ENCODE measurements at places on chromosomes 12 and 14. TPM values are rescaled to one million over a fixed set of nuclear protein-coding genes. Genes with fewer than 3 reads are reported as not detected.

- peaks cover 34% of the 10 kb centered on the region for H3K36me3 ChIP-seq
- H3K27ac ChIP-seq, result no peak overlapping the region
- peaks cover 6% of the 10 kb centered on the region for H3K4me1 ChIP-seq
- DNase-seq, result no peak
Observed at GRCh38 chr14:90287791-90288190, 31.4 kb downstream of the PSMC1 start.

- H3K4me3 ChIP-seq, result peak overlapping the region; percentile 94
- peaks cover 7% of the 10 kb centered on the region for H3K27me3 ChIP-seq
- peaks cover 76% of the 10 kb centered on the region for H3K4me1 ChIP-seq
- peak overlapping the region; percentile 92 for H3K27ac ChIP-seq
Observed at GRCh38 chr12:123075646-123076171, 75.2 kb downstream of the PITPNM2 start.

DNA sequence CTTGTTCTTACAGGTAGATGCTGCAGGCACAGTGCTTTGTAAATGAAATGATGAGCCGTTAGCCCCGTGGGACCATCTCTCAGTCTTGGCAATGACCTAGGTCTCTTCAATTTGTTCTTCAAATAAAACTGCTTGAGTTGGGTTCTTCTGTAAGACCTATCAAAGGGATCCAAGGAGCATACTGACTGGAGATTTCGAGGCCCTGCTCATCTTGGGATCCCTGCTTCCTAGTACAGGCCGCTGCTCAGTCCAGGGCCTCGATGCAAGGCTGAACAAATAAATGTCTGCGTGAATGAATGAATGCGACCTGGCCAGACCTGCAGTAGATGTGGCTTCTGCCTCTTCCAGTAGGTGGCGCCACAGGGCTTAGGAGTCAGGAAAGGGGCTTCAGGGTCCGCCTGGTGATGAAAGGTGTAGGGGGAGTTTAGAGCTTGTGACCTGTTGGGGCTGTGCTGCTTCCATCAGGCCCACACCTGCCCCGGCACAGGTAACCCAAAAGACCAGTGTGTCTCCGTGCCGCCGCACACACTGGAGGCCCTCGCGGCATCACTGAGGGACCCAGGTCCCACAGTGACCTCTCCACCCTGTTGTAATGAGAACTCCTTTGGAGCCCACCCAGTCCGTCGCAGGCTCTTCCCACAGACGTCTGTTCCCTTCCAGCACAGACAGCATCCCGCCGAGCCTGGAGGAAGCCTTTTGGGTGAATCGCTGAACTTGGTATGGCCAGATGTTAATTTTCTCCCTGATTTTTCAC is 4.4 kb downstream of the CACNA1C start:
- peaks cover 9% of the 10 kb centered on the region for H3K4me1 ChIP-seq
- no peaks in the 10 kb centered on the region for H3K36me3 ChIP-seq
- H3K27ac ChIP-seq, result no peak overlapping the region
- no peak for DNase-seq
- peaks cover 29% of the 10 kb centered on the region for H3K27me3 ChIP-seq

Gene C1RL
- 8.5 TPM for polyA plus RNA-seq

Gene AQP6
- polyA plus RNA-seq, result not detected

DNA sequence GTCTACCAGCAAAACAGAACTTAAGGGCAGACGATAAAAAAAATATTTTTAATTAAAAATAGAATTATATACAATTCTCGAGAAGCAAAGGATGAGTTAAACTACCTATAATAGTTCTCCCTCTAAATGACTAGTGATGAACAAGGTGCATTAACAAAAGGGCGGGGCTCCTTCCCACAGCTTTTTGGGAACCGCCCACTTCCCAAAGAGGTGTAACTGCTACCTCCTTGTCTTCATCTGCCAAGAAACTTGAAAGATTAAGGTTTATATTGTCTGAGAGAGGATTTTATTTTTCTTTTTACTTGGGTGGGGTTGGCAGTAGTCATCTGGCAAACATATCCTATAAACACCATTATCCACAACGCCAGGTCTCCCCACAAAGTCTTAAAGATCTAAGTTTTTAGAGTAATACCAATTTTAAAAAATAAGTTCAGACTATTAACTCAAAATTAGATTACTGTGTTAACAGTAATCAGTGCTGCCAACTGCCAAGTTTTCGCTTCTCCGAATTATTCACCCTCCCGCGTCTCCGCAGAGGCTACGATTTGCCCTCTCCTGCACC is 938 bp downstream of the RALGAPA1 start:
- peaks cover 29% of the 10 kb centered on the region for H3K4me1 ChIP-seq
- H3K36me3 ChIP-seq, result no peaks in the 10 kb centered on the region
- peak overlapping the region; percentile 98 for H3K27ac ChIP-seq
- H3K4me3 ChIP-seq, result peak overlapping the region; percentile 96
- H3K27me3 ChIP-seq, result peaks cover 10% of the 10 kb centered on the region

- no peak overlapping the region for H3K4me3 ChIP-seq
- DNase-seq, result no peak
- no peaks in the 10 kb centered on the region for H3K36me3 ChIP-seq
Observed at GRCh38 chr14:94839348-94839747, 69.4 kb upstream of the GSC start.

Gene RNF212B
- not detected for polyA plus RNA-seq

DNA sequence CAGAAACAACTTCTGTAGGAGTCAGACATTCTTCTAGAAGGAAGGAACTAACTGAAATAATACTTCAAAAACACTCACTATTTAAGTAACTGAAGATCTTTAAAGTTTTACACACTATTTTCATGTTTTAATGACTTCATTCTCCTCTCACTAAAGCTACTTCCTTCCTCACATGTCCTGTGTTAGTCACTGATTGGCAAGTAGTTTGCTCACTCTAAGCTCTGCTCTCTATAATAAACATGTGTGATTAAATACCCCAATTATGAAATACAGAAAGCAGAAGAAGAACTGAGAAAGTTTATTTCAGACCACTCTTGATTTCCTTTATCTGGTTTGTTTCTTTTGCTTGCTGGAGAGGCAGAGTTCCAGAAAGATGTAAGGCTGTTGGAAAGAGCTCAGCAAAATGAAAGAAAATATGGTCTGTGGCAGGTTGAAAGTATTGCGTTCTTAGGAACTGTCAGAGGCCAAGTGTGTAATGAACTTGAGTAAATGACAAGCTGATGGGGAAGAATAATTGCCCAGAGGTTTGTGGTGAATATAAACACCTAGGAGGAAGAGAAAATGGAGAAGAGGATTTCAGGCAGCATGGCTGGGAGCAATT is 522.0 kb upstream of the SEL1L start:
- no peak for DNase-seq
- H3K27ac ChIP-seq, result no peak overlapping the region
- no peaks in the 10 kb centered on the region for H3K4me1 ChIP-seq
- H3K36me3 ChIP-seq, result no peaks in the 10 kb centered on the region

Gene PTGDR
- polyA plus RNA-seq, result 233 TPM

Gene AKAP5
- polyA plus RNA-seq, result 1.5 TPM

- H3K27ac ChIP-seq, result no peak overlapping the region
- DNase-seq, result peak; percentile 34
- H3K36me3 ChIP-seq, result no peaks in the 10 kb centered on the region
Observed at GRCh38 chr12:126784328-126784921, 1482.5 kb upstream of the TMEM132C start.

DNA sequence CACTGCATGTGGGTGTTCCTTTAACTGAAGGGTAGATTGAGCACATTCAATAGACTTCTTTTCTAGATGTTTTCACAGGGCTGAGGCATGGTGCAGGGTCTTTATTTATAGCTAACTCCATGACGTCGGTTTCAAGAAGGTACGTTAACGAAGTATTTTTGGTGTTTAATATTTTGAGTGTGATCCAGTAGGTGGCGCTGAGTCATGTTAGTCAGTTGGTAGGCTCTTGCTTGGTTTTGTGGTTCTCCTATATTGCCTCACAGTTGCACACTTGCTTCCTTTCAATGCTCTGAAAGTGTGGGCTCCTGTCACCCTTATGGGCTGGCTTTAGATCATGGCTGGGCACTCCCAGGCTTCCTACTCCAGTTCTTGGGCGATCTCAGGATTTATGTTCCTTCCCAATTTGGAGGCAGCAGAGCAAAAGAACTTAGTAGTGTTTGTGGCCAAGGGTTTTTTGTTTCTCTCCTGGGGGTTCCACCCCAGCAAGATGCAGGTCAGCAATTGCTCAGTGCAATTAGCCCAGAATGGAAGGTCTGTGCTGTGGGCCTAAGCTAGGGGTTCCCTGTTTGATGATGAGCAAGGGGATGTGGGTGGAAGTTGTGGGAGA is 471.6 kb upstream of the FOXG1 start:
- no peak for DNase-seq
- H3K36me3 ChIP-seq, result peaks cover 7% of the 10 kb centered on the region
- no peaks in the 10 kb centered on the region for H3K4me1 ChIP-seq
- H3K4me3 ChIP-seq, result no peak overlapping the region
- no peak overlapping the region for H3K27ac ChIP-seq

DNA sequence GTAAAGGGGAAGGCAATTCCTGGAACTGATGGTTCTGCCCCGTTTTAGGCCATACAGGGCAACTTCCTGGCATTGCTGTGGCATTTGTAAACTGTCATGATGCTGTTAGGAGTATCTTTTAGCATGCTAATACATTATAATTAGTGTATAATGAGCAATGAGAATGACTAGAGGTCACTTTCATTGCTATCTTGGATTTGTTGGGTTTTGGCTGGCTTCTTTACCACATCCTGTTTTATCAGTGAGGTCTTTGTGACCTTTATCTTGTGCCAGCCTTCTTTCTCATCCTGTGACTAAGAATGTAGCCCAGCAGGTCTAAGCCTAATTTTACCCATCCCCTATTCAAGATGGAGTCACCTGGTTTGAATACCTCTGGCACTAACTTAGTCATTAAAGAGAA is 51.2 kb downstream of the TESPA1 start:
- H3K27ac ChIP-seq, result peak overlapping the region; percentile 77
- H3K27me3 ChIP-seq, result no peaks in the 10 kb centered on the region
- H3K36me3 ChIP-seq, result peaks cover 34% of the 10 kb centered on the region
- H3K4me1 ChIP-seq, result peaks cover 52% of the 10 kb centered on the region

DNA sequence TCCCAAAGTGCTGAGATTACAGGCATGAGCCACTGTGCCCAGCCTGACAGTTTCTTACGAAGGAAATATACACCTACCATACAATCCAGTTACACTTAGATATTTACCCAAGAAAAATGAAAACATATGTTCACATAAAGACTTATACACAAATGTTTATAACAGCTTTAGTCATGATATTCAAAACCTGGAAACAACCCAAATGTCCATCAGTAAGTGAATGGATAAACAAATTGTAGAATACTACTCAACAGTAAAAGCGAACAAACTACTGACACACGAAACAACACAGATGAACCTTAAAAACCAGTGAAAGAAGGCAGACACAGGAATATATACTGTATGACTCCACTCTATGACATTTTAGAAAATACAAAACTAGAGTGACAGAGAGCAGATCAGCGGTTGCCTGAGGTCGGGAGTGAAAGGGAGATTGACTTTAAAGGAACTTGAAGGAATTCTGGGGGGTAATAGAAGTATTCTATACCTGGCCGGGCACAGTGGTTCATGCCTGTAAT is 83.6 kb downstream of the SPRING1 start:
- H3K4me3 ChIP-seq, result no peak overlapping the region
- no peak overlapping the region for H3K27ac ChIP-seq
- H3K36me3 ChIP-seq, result no peaks in the 10 kb centered on the region
- DNase-seq, result no peak
- no peaks in the 10 kb centered on the region for H3K4me1 ChIP-seq

Gene EAPP
- polyA plus RNA-seq, result 192 TPM

GRCh38 chr14:59698793-59699192 is 122.2 kb upstream of the CCDC175 start:
- no peak for DNase-seq
- no peaks in the 10 kb centered on the region for H3K27me3 ChIP-seq
- no peak overlapping the region for H3K27ac ChIP-seq
- H3K4me3 ChIP-seq, result no peak overlapping the region
- H3K4me1 ChIP-seq, result no peaks in the 10 kb centered on the region
- H3K36me3 ChIP-seq, result no peaks in the 10 kb centered on the region

Gene KRT3
- not detected for polyA plus RNA-seq

Gene TPH2
- not detected for polyA plus RNA-seq

Gene ANKLE2
- polyA plus RNA-seq, result 26.7 TPM

DNA sequence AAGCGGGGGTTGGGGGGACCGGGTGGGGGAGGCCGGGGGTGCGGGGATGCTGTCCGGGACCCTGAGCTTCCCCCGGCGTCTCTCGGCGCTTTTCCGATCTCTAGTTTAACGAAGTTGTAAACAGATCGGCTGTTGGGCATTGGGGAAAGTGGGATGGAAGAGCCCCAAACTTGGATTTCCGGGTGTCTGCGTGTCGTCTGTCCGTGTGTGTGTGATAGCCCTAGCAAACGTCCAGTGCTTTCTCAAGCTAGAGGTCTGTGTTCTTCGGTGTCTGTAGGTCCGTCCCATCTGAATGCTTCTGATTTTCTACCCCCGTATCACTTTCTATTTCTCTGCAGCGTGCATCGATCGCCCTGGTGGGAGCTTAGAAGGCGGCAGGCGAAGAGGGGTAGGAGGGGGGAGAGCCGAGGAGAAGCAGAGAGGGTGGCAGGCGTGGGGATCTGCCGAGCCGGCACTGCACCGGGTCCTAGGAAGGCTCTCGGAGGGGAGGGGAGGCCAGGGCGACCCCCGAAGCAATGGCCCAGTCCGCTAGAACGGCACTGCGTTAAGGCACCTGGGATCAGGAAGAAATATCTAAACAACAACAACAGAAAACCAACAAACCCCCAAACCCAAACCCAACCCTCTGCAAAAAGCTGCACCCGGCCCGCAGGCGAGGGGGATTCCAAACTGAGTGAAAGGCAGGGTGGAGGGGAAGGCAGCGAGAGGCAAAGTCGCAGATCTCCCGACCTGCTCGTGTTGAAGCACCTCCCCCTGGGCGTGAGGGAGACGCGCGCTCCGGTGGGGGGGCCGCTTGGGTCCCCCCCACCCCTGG is 1.0 kb downstream of the KCNA1 start:
- no peak overlapping the region for H3K27ac ChIP-seq
- no peak for DNase-seq
- peaks cover 14% of the 10 kb centered on the region for H3K4me1 ChIP-seq
- no peaks in the 10 kb centered on the region for H3K36me3 ChIP-seq

Gene RFX4
- polyA plus RNA-seq, result not detected

DNA sequence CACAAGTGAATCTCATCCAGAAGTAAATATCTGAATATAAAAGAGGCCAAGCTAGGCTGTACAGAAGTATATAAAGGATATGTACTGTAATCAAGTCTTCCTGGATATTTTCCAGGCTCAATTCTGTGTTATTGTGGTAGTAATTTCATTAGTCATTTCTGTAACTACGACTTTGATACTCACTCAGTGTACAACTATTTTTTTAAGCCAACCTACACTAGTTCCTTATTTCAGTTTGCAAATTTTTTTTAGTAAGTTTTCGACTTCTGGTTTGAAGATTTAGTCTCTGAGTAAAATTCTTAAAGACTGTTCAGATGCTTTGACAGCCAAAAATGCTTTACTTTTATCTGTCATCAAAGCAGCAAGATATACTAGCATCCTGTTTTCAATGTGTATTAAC is 130.8 kb downstream of the CAPZA3 start:
- H3K36me3 ChIP-seq, result no peaks in the 10 kb centered on the region
- H3K4me1 ChIP-seq, result no peaks in the 10 kb centered on the region
- no peak for DNase-seq
- H3K4me3 ChIP-seq, result no peak overlapping the region

GRCh38 chr14:92993302-92993701 is 70.4 kb downstream of the CHGA start:
- no peak for DNase-seq
- H3K36me3 ChIP-seq, result no peaks in the 10 kb centered on the region
- peaks cover 2% of the 10 kb centered on the region for H3K27me3 ChIP-seq
- no peak overlapping the region for H3K4me3 ChIP-seq
- H3K27ac ChIP-seq, result no peak overlapping the region

Gene EPYC
- polyA plus RNA-seq, result not detected

Gene ART4
- polyA plus RNA-seq, result not detected

GRCh38 chr12:130828895-130829294 is 10.2 kb downstream of the STX2 start:
- DNase-seq, result no peak
- H3K27me3 ChIP-seq, result no peaks in the 10 kb centered on the region
- no peak overlapping the region for H3K27ac ChIP-seq
- H3K36me3 ChIP-seq, result no peaks in the 10 kb centered on the region
- H3K4me3 ChIP-seq, result no peak overlapping the region

Measured in immature natural killer cell (primary cell).